ENCODE measurements at places on chromosomes 12 and 14.

DNA sequence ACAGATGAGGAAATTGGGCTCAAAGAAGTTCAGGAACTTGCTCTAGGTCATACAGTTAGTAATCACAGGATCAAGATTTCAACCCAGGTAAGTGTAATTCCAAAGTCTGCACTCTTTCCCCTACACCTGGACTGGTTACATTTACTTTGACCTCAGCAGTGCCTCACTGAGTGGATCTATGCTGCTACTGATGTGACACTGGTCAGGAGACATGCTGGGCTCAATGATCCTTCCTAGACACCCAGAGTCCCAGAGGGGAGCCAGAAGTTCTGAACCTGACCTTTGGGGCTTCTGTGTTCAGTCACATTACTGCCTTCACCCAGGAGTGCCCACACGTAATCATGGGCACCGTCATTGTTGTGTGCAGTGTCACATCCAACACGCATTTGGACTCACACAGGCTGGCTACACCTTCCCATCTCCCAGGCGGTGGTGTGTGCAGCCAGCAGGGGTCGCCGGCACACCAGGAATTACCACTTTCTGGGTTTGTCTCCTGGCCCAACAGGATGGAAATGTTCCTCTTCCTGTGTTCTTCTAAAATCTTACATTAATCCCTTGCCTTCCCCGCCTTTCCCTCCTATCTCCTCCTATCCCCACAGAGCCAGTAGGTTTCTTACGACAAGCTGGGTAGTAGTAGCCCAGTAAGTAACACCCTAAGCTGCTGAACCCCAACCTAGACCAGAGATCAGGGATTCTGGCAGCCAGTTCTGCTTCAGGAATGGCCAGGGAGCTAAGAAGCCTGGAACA, 25.6 kb downstream of the CALCOCO1 start:
- DNase-seq: no peak

DNA sequence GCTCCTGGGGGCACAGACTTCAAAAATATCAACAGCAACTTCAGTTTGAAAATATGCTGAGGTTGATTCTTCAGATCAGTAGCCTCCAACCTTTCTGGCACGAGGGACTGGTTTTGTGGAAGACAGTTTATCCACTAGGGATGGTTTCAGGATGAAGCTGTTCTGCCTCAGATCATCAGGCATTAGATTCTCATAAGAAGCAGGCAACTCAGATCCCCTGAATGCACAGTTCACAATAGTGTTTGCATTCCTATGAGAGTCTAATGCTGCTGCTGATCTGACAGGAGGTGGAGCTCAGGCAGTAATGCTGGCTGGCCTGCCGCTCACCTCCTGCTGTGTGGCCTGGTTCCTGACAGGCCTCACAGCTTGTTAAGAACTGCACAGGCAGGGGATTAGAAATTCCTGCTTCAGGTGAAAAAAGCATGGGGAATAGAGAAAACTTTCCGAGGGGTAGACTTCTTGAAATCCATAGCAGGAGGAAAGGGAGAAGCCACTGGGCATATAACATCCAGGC, 12.8 kb downstream of the EPYC start:
- no peak for DNase-seq

DNA sequence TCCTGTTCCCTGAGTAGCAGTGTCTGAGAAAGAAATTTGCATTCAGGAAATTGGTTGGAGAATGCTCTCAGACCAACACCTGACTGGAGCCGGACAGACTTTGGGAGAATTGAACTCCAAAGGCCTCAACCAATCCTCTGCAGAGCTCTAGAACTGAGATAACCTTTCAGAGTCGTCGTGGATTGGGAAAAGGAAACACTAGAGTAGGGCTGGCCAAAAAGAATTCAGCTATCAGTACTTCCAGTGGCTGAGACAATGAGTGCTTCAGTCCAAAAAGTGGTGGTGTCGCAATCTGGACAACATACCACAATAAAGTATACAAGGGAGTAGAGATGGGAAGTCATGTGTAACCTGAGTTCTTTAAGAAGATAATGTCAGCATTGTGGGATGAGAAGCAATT, 377.1 kb downstream of the SLC16A7 start:
- DNase-seq: no peak

DNA sequence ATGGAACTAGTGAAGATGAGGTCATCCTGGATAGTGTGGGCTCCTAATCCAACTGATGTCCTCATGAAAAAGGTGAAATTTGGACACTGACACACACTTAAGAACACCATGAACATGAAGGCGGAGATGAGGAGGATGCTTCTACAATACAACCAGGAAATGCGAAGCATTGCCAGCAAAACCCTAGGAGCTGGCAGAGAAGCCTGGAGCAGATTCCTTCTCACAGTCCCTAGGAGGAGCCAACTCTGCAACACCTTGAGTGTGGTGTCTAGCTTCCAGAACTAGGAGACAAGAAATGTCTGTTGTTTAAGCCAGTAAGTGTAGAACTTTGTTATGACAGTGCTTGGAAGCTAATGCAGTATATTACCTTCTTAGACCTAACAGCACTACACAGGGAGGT, 191.9 kb upstream of the PWP1 start:
- no peak for DNase-seq

DNA sequence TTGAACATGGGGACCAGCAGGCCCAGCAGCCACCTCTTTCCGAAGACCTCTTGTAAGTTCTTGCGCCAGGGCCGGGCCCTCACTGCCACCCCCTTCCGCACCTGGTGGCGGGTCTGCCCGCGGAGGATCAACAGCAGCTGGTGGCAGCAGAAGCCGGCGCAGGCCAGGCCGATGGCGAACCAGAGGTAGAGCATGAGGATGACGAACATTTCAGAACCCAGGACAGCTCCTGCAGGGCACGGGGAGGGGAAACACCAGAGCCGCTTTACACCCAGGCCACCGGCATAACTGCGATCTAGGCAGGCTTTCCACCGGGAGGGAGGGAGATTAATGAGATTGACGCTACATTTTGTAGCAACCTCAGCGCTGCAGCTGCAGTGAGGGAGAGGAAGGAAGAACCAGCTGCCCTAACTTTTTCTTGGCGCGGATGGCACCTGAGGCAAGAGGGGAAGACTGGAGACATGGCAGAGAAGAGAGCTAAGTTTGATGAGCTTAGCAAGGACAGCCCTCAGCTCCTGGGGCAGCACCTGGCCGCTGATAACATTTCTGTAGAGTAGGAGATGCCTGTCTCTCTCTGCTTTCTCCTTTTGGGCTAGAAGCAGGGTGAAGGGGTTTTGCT, 7.8 kb downstream of the ZDHHC22 start:
- peak; percentile 87 for DNase-seq

DNA sequence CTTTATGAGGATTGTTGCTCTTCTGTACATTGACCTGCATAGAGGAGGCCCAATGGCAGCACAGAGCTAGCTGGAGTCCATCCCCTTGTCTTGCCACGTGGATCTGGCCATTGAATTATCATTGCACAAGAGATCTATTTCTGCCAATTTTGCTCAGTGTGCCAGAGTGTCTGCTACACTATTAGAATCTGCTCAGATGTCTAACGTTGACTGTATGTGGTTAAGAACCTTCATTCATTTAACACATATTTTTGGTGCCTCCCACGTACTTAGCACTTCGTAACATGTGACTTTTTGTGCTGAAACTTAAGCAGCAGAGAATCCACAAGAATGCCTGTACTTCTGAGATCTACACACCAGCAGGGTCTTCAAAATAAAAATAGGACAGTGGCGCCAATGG, 166.0 kb upstream of the VASH1 start:
- DNase-seq: no peak

DNA sequence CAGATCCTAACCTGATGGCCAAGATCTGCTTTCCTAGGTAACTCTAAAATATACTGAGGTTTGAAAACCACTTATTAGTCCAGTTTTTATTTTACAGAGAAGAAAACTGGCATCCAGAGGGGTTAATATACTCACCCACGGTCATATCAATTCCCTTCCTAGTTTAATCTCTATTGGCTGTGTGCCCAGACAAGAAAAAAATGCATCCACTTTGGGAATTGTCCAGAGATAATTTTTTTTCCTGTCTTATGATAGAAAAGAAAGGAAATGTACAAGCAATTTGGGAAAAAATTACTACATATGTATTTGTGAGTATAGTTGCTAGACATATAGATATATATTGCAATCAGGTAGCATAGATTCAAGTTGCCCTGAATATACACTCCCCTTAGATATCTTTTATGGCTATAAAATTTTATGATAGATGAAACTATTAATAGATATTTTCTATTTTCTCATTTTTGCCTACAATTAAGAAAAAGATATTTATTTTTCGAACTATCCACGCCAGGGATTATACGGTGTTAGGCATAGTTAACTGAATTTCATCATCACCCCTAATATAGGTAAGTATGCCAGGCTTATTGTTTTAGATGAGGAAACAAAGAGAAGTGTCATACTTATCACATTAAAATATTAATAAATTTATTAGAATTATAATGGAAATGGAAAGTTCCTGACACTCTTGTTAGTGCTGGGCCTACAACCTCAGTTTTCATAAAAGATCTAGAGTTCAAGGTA, 100.5 kb upstream of the SLC38A2 start:
- DNase-seq: no peak

- no peak for DNase-seq
Measured at GRCh38 chr12:71135812-71136176, 22.0 kb downstream of the TSPAN8 start.

DNA sequence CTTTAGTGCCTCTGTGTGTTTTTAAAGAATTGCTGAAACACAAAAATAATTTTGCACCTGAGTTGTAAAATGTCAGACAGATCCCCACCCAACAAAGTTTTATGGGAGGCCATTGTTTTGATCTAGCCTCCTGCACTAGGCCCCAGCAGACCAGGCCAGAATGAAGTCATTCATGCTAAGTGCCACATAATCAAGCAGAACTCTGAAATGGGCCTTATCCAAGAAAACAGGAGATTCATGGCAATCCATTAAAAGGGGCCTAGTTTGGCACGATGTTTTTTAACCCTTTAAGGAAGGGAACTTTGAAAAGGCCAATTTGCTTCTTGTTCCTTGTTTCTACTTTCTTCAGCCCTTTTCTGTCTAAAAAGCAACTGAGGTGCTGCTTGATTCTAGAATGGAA, 260.9 kb downstream of the ITPR2 start:
- DNase-seq: no peak

DNA sequence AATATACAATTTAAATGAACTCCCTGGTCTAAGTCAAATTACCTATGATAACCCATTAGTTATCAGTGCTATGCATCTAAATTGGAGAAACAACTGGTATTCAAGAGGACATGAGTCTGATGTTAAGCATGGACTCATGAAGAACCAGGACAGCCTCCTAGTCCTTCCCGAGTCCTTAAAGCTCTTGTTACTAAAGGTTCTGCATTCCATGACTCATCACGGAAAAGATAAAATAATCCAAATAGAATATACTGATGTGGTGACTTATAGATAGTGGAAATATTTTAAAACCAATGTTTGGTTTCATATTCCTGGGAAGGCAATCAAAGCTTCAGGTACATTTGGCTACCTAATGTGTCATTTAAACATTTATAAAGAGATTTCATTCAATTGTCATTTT, 117.2 kb upstream of the PMCH start:
- no peak for DNase-seq

- no peak for DNase-seq
Measured at GRCh38 chr12:9143929-9144729, 28.4 kb upstream of the A2M start.

DNA sequence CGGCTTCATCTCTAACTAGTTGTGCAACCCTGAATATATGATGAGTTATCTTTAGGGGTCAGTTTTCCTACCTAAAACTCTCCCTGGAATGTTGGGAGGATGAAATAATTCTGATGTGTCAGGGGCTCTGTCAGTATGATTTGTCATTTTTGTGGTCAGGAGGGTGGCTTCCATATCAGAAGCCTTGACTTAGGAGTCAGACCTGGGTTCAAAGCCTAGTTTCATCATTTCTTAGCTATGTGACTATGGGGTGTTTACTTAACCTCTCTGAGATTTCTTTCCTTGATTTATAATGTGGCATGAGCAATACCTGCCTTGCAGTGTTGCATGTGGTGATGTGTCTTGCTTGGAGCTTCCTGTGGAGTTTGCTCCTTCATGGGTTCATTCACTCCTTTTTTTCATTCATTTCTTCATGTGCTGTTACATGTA, 146.8 kb downstream of the CHST11 start:
- no peak for DNase-seq

- DNase-seq: no peak
Measured at GRCh38 chr14:97719931-97720330, 922.7 kb downstream of the VRK1 start.

- no peak for DNase-seq
Measured at GRCh38 chr12:66984962-66985361, 284.2 kb upstream of the CAND1 start.

DNA sequence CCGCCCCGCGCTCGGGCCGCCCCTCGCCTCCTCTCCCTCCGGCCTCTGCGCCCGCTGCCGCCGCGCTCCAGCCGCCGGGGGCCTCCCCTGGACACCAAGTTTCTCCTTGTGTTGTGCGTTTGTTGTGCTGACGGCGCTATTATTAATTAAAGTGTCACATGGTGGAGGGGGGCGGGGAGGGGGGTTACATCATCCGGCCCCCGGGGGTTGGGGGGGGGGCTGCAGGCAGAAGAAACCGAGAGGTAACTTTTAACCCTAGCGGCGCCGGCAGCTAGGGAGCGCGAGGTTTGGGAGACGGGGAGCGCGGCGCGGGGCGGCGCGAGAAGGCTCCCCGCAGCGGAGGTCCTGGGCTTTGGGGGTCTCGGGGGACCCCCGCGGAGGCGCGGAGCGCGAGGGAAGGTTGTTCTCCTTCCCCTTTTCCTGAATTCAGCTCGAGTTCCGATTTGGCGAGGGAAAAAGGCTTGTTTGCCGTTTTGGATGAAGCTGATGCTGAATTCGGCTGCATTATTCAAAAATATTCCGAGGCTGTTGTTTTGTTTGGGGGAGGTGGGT, at the start of gene HRK:
Gene HRK, minus strand, starts transcription at position 117 of the 552 bp plus-strand sequence. CDS start 134 bp downstream, outside the sequence.
- DNase-seq: no peak

DNA sequence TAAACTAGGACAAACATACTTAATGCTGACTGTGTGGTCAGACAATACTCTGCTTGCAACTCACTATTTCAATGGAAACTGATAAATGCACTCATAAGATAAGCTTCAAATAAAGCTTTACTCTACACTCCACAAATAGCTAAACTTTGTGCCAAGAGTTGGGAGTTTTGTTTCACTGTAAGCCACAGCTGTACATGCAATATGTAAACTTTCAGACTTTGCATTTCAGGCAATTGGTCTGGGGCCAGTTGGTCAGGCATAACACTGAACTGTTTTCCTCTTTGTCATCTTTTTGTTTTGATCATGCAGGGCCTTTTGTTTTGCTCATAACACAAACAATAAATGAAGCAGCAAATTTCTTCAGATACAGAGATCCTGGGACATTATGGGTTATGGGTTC, 426.2 kb downstream of the IPO8 start:
- no peak for DNase-seq

GRCh38 chr12:82942521-82942920, 255.8 kb downstream of the TMTC2 start:
- DNase-seq: no peak

- no peak for DNase-seq
Measured at GRCh38 chr14:32530800-32531199, 201.7 kb downstream of the AKAP6 start.

- DNase-seq: no peak
Measured at GRCh38 chr14:75274899-75275569, 3.6 kb upstream of the FOS start.

GRCh38 chr12:42504049-42504448, 85.5 kb downstream of the PRICKLE1 start:
- no peak for DNase-seq
